ENCODE measurements at places on chromosomes 5 and 9. TPM values are rescaled to one million over a fixed set of nuclear protein-coding genes. Genes with fewer than 3 reads are reported as not detected.

CD274 gene
- 0.21 TPM for total RNA-seq

SLC6A7 gene
- total RNA-seq: not detected

SLC45A2 gene
- total RNA-seq: not detected

DDX41 gene
- 111 TPM for total RNA-seq
